ENCODE measurements at places on chromosomes 4 and X.

- DNase-seq: peak; percentile 55
Observed at GRCh38 chrX:54482839-54483593, 13.0 kb downstream of the FGD1 start.

- no peak for DNase-seq
Observed at GRCh38 chr4:187357821-187358220, 634.2 kb upstream of the FAT1 start.

DNA sequence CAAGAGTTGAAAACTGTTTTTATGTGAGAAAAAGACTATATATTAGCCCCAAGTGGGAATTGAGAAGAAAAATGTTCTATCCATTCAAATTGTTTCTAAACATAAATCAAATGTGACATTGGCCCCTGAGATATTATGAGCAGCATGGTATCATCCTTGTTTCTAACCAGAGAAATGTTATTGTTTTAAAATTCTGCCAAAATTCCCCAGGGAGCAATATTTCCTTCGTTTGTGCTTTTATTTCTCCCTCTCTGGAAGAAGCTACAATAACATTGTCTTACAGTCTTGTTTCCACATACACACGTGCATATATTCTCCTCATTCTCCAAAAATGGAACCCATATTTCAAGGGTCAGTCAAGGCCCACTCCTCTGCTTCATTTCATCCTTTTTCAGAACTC lies 46.7 kb downstream of the MAGEB17 start:
- no peak for DNase-seq

GRCh38 chr4:168743601-168744000 lies 246.7 kb downstream of the PALLD start:
- no peak for DNase-seq

DNA sequence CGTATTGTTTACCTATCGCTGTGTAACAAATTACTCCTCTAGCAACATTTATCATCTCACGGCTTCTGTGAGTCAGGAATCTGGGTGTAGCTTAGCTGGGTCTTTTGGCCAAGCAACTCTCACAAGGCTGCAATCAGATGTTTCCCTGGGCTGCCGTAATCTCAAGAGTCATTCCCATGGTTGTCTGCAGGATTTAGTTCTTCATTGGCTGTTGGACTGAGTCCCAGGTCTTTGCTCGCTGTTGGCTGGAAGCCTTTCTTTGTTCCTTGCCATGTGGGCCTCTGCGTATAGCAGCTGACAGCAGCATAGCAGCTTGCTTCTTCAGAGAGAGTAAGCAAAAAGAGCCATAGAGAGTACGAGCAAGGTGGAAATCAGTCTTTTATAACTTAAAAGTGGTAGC lies 16.8 kb downstream of the POLR2B start:
- DNase-seq: no peak

GRCh38 chr4:105246712-105247111 lies 100.0 kb downstream of the TET2 start:
- DNase-seq: no peak

DNA sequence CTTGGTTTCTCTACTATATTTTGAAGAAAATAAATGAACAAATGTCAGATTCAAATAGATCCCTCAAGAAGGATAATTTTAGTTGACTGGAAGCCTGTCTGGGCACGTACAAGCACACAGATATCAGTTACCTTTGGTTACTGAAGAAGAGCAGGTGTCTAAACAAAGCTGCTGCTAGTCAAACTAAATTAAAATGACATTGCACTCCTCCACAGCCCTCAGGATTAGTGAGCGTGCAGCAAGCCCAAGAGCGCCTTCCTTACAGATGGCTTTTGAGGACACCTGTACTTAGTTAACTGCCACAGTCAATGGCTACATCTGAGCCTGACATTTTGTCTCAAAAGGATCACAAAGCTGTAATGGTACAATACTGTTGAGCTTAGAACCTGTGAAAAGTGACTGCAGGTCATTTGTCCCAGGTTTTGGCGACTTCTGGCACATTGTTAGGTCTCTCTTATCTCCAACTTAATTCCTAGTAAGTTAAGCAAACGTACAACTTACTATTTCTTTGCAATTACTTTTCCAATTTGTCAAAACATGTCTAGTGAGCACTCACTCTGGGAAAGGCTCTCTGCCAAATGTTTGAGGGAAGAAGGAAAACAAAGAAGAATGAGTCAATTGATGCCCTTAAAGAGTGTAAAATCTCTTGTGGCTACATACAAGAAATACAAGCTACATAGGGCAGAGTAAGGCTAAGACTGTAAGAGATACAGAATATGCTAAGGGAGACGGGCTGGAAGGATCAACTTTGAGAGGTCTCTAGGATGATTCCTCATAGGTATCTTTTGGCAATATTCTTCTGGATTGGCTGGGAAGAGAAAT lies 25.6 kb upstream of the DAPP1 start:
- DNase-seq: no peak

DNA sequence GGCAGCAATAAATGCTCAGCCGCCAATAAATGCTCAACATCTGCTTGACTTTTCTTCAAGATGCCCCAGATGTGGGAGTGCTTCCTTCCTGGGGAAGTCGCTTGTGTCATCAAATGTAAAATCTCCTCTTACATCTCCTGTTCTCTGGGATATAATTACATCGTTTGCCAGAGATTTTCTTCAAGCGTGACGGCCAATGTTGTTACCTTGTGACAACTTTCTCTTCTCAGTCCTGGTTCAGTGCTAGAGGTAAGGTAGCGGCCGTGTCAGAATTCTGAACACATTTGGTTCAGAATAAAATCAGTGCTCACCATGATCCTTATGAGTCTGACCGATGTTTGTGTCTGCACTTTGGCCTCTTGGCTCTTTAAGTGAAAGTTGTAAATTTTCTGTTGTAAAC lies 102.5 kb downstream of the ASMT start:
- no peak for DNase-seq

DNA sequence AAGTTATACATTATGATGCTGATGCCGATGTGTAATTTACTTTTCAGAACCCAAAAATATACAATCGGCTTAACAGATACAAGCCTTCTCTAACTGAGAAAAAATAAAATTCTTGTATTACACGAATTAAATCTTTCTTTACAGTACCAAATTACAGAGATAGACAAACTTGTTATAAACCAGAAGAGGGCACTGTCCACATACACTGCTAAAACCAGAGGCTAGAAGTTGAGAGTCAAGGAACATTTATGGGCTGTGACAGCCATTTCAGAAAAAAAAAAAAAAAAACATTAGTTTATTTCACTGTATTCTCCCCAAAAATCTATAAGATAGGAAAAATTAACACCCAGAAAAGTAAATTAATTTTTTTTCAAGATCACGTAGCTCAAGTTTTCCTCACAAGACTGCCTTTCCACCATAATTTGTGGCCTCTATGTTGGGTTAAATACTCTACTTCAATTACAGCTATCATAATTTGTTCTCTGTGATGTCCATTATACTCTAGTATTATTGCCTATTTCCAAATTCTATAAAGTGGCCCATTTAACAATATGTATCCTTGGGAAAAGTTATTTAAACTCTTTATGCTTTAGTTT lies 12.0 kb downstream of the EREG start:
- DNase-seq: no peak

GRCh38 chrX:7139202-7140081 lies 8.1 kb upstream of the STS start:
- DNase-seq: no peak

- no peak for DNase-seq
Observed at GRCh38 chrX:19750783-19751467, 136.5 kb downstream of the SH3KBP1 start.

- no peak for DNase-seq
Observed at GRCh38 chr4:132299841-132300240, 849.3 kb upstream of the PCDH10 start.
